Stimulated activated CD4-positive, alpha-beta T cell treated with anti-CD3 and anti-CD28 coated beads, Interleukin-15, amount 100 ng/mL, for 1 hour (primary cell): ENCODE measurements at places on chromosomes 2 and 18.

DNA sequence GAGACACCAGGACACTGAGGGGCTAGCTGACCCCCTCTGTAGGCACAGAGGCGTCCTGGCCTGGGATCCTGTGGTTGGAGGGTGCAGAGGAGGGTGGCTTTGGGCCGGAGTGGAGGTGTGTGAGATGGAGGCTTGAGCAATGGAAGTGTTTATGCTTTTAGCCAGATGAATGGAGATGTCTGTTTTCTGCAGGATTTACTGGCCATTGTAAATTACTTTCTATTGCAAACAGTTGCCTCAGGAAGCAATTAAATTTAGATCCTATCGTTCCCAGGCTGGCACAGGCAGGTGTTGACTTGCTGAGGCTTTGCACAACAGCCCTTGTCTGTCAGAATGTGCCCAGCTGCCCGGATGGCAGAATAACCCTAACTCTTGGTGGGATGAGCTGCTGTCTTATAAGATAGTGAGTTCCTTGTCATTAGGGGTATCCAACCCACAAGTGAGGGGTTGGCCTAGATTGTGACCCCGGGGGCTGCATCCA is 1.8 kb upstream of the ARID5A start:
- no peak for DNase-seq

DNA sequence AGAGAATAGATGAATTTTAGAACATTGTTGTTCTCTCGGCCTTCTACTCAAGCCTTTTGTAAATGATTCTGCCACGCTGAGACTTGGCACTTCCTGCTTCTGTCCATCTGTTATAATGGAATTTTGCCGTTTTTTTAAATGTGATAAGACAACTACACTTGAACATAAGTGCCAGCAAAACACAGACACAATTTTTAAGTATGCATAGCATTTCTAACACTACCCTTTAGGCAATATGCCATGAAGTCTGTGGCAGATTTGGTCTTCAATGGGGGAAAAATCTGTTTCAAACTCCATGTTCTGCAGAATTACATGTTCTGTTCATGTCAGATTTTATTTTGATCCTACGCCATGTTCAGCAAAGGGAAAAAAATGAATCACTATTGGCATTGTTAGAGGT is 1170.7 kb upstream of the SLC39A10 start:
- no peak for DNase-seq

GRCh38 chr18:5627776-5628511 is 84.1 kb upstream of the EPB41L3 start:
- no peak for DNase-seq

DNA sequence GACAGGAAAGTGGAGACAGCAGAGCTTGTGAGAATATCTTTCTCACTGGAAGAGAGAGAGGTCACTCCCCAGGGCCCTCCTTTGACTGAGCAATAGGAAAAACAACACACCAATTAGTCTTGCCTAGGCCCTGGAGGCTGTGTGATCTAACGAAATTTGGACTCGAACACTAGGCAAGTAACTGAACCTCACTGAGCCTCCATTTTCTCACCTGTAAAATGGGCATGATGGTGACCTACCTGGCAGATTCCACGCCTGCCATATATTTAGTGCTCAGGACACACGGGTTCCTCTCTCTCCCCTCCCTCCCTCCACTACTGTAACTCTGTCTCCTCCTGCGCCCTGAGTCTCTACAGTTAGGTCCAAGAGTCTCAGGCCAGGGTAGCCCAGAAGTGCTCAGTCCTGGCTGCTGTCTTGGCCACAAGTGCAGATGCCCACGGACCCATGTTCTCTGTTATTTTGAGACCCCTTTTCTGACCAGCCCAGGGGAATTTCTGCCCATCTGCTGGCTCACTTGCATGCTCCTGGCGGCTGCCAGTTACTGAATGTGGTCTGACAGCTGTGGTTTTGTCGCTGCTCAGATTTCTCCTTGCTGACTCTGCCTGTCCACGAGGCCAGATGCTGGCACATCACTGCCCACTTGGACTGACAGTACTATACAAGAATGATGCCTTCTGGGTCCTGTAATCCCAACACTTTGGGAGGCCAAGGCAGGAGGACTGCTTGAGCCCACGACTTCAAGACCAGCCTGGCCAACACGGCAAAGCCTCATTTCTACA is 9.6 kb upstream of the GIGYF2 start:
- DNase-seq, result no peak

GRCh38 chr18:35506024-35506712 is 8.4 kb upstream of the INO80C start:
- DNase-seq, result no peak

- DNase-seq, result no peak
Measured at GRCh38 chr2:108810993-108811957, 24.7 kb downstream of the CCDC138 start.

DNA sequence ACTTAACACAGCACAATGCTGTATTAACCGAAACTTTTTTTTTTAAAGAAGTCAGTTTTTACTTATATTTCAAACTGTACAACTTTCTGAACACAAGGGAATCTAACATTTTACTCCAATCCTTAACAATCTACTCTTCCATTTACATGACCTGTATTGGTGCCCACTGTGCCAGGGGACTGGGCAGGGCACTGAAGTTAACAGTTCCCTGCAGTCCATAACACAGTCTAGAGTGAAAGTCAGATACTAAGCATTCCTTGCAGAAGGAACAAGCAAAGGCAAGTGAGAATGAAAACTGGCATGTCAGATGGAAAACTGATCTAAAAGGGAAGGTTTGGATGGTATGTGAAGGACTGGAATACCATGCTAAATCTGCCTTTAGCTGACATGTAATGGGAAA is 29.8 kb downstream of the SUCLG1 start:
- DNase-seq, result no peak

GRCh38 chr2:235453605-235454151 is 40.2 kb upstream of the AGAP1 start:
- DNase-seq, result no peak

DNA sequence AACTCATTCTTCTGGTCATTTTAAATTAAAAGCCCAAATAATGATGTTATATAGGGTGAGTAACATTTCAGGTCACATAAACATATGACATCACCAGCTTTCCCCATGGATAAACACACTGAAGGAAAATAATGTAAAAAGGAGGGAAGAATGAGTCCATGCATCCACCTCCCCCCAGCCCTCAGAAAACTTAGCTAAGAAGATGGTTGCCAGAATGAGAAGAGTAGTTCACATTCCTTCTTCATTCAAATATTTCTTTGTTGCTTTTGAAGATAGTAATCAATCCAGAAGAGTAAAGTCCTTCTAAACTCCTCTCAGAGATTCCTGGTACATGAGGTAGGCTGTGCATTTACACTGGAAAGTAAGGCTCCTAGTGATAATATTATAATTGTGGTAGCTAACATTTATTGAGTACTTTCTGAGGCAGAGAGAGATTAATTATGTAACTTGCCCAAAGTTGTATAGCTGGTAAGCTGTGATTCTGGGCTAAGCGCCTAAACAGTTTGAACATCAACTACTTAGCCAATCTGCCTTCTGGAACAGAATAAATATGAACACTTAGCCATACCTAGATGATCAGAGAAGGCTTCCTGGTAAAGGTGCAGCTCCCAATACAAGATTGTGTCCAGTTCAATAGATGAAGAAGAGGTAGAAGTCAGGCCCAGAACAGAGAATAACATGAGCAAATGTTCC is 256.7 kb upstream of the FN1 start:
- no peak for DNase-seq

GRCh38 chr2:217625557-217626169 is 377.1 kb downstream of the TNS1 start:
- DNase-seq, result no peak

GRCh38 chr2:142531377-142531776 is 346.1 kb upstream of the KYNU start:
- no peak for DNase-seq

GRCh38 chr2:241066893-241067341 is 35.2 kb downstream of the MTERF4 start:
- no peak for DNase-seq

DNA sequence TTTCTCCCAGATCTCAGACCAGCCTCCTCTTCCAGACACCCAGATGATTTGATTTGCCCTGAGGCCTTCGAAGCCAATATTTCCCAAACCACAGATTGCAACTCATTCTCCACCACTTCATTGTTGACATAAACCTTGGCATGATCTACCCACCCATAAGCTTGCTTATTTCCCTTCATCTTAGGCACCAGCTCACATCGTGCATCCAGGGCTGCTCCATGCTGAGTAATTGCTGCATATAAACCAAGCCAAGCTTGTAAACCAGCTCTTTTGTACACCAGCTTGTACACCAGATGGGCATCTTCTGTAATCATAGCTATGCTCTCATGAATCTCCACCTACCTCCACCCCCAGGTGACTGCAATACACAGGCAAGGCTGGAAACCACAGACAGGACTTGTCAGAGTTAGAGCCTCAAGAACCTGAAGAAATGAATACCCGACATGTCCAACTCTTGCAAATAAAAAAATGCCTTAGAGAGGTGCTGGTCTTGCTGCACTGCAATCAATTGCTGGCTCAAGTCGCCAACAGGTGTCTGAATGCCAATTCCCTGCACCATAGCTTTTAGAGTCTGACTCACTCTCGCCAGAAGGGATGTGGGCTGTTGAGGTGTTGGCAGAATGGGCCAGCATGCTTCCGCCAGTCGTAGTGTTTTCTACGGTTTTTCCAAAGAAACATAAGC is 31.5 kb downstream of the TRABD2A start:
- DNase-seq, result peak; percentile 32

DNA sequence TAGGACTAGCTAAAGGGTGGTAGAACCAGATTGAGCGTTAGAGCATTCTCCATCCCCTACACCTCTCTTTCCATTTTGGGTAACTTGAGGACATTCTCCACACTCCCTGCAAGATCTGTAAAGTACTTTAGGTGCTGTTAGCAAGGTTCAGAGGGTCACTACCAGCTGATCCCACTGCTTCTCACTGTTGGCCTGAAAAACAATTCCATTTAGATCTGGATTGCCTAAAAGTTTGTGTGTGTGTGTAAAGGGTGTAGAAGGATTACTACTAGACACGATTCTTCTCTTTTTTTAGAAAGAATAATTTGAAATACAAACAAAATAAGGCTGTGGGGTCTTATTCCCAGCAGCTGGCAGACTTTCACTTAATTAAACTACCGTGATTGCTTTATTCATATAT is 95.1 kb upstream of the TMEM178A start:
- no peak for DNase-seq

DNA sequence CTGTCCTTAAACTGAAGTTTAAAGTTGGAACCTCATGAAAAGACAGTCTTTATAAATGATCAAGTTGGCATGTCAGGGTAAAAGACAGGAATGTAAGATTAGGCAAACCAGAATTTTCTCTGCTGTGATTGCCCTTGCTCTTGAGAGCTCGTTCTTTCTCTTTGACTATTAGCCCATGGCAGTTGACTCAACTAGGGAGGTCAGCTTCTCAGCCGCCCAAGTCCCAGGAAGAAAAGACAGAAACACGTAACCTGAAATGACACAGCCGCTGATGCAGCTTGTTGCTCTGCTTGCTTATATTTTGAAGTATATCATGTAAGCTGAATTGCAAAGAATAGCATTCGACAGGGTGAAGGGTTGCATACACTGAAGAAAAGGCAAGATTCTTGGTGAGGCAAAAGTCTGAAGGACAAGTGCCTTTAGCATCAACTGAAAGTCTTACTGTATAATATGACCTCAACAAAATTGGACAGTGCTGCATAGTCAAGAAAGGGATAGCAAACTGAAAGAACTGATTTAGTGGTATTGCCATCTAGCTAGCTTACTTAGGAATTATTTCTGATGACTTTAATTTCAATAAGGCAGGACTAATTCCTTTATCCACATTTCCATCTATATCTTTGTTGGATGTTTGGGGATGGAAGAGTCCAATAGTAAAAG is 54.7 kb downstream of the ARHGAP15 start:
- DNase-seq, result no peak

- no peak for DNase-seq
Measured at GRCh38 chr18:55142410-55142809, 183.1 kb upstream of the CCDC68 start.

DNA sequence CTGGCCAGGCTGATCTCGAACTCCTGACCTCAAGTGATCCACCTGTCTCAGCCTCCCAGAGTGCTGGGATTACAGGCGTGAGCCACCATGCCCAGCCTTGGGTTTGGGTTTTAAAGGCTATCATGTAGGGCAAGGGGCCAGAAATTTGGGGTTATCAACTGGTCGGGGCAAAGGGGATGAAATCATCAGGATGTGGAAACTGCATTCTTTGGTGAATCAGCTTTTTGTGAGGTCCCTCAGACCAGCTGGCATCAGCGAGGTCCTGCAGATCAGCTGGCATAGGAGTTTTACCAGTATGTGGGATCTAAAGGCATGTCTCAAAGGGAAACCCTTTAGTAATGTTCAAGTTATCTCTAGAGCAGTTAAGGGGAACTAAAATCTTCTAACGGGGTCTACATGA is 6.4 kb upstream of the GEMIN6 start:
- DNase-seq, result no peak

- peak; percentile 76 for DNase-seq
Measured at GRCh38 chr2:96163768-96164429, 18.7 kb upstream of the DUSP2 start.

DNA sequence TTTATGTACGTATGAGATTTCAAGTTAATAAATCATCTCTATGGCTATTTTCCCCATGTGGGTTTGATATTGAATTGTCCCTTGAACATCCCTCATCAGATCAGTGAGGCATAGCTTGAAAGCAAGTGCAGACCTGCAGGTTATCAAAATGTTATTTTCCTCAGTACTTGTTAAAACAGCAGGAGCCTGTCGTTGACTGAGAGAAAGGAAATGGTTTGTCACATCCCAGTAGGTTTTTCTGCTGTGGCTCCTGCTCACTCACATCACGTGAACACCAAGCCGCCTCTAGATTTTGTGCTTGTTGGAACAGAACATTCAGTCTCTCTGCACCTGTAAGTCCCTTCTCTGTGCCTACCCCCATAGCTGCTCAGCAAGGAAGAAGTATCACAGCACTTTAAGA is 340.3 kb downstream of the CELF4 start:
- no peak for DNase-seq

GRCh38 chr2:191105082-191105481 is 45.7 kb downstream of the STAT4 start:
- no peak for DNase-seq

DNA sequence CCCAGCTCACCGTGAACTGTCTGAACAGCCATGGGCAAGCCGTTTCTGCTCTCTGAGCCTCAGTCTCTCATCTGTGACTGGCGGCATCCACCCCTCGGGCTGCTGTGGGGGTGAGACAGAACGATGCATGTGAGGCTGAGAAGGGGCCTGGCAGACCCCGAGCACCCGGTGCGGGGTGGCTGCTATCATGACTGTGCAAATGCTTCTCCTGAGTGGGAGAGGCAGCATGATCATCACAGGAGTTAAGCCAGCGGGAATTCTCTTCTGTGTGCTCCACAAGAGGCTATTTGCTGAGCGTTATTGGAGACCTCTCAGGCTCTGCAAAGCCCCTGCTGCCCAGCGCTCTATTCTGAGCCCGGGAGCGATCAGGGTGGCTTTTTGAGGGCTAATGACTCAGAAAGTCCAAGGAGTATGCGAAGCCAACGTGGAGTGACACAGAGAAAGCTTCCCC is 45.8 kb upstream of the ID2 start:
- no peak for DNase-seq

- no peak for DNase-seq
Measured at GRCh38 chr2:149537092-149537726, 50.4 kb downstream of the MMADHC start.
